ENCODE measurements at places on chromosomes 12 and 14. TPM values are rescaled to one million over a fixed set of nuclear protein-coding genes. Genes with fewer than 3 reads are reported as not detected.

DNA sequence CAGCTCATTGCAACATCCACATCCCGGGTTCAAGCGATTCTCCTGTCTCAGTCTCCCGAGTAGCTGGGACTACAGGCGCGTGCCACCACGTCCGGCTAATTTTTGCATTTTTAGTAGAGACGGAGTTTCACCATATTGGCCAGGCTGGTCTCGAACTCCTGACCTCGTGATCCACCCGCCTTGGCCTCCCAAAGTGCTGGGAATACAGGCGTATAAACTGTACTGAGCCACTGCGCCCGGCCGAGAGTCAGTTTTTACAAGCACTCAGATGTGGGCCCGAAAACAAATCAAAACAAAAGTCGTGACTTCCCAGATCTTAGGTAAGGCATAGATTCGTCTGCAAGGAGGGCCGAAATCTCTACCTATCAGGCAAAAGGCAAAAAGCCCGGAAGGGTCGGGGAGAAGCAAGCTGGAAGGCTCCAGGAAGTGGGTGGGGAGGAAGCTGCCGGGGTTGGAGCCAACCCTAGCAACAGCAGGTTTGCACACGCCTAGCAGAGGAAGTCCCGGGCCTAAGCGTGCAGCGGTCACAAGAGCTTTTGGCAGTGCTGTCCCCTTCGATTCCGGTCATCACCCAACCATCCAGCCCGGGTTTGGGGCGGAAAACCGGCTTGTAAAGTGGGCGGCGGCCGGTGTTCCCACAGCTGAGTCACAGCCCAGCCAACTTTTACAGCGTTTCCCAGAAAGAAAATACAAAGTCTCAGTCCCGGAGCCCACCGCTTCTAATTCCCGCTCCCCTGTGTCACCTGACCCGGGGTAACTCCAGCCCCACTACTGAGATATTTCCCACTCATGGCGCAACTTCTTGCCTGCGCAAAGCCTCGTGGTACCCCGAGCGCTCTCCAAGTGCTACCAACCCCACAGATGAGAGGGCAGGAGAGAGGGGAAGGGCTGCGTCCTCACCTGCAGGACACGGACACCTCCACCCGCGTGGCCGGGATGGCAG is 583 bp downstream of the CPNE8 start:
- DNase-seq, result no peak

- DNase-seq, result peak; percentile 64
These were observed 820 bp downstream of the BICDL1 start for GRCh38 chr12:119989731-119990381.

GRCh38 chr12:104358353-104359003 is 54.9 kb downstream of the EID3 start:
- peak; percentile 61 for DNase-seq

The NRXN3 gene
- 4.8 TPM for total RNA-seq

DNA sequence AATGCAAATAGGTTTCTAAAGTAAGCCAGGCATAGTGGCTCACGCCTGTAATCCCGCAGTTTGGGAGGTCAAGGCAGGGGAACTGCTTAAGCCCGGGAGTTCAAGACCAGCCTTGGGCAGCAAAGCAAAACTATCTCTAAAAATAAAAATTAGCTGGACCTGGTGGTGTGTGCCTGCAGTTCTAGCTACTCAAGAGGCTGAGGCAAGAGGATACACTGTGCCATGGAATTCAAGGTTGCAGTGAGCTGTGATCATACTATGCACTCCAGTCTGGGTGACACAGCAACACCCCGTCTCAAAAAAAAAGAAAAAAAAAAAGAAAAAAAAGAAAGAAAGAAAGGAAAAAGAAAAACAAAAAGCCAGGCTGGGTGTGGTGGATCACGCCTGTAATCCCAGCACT is 46.3 kb downstream of the HECTD1 start:
- no peak for DNase-seq

DNA sequence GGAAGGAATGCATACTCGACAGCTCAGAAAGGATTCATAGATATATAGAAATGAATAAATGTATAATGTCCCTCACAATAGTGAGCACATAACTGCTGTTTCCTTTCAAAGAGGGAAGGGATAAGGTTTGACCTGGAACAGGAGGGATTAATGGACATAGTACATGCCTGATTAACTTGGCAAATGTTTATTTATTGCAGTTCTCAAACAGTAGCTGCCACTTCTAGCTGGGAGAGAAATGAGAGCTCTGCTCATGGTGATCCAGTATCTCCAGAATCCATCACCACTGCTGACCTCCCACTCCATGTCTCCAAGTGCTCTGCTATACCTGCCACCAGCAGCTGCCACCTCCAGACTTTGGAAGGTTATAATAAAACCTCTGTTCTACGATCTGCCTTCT is 108.1 kb downstream of the LRIG3 start:
- DNase-seq, result no peak

GRCh38 chr14:98946940-98947339 is 325.1 kb downstream of the BCL11B start:
- DNase-seq, result no peak

- peak; percentile 94 for DNase-seq
These were observed 20.1 kb downstream of the SUSD6 start for GRCh38 chr14:69631509-69631908.

The LALBA gene
- not detected for total RNA-seq

The KIF5A gene
- total RNA-seq, result 0.18 TPM

DNA sequence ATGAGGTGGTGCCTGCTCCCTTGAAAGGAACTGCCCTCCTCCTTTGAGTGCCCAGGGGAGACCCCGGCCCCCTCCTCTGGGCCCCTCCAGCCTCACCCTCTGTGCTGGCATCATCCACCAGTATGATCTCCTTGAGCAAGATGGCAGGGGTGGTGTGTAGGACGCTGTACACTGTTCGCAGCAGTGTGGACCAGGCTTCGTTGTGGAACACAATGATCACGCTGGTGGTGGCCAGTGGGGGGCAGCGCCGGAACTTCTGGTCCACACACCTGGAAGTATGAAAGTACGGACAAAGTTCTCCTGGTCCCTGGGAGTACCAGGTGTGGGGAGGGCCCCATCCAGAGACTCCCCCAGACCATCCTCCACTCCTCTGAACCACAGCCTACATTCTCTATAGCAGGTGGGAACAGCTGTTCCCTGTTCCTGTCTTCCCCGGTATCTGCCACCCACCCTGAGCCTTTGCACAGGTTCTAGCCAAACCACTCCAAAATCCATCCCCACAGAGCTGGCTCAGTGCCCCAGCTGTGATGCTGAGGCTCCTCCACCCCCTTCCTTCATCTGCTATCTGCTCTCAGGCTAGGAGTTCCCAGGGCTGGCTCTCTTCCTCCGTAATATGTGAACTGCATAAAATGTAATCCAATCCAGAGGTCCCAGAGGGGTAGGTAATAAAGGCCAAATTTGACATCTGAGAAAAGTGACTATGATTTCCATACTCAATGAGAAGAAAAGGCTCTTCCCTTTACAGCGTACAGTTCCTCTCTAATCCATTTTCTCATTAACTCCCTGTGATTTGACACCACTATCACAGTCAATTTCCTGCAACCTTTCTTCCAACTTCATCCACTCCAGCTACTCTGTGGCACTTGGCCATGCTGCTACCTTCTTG is 13.9 kb downstream of the GALNT6 start:
- DNase-seq, result no peak

- no peak for DNase-seq
These were observed 597 bp downstream of the SOAT2 start for GRCh38 chr12:53103860-53104305.

DNA sequence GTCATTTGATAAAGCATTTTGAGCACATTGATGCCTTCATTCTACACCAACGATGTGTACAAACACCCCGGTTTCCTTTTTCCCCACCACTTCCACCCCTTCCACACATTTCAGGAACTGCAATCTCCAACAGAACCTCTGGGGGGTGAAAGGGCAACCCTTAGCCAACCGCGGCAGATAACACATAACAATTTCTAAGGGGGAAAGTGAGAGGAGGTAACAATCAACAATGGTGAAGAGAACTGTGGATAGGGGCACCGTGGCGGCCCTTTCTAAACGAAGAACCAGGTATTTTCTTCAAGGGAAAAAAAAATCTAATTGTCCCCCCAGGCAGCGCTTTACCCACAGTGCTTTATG is 1.1 kb downstream of the KITLG start:
- no peak for DNase-seq

- DNase-seq, result no peak
These were observed 7.7 kb upstream of the PPP1R13B start for GRCh38 chr14:103854822-103855733.

The NRIP2 gene
- 0.18 TPM for total RNA-seq

DNA sequence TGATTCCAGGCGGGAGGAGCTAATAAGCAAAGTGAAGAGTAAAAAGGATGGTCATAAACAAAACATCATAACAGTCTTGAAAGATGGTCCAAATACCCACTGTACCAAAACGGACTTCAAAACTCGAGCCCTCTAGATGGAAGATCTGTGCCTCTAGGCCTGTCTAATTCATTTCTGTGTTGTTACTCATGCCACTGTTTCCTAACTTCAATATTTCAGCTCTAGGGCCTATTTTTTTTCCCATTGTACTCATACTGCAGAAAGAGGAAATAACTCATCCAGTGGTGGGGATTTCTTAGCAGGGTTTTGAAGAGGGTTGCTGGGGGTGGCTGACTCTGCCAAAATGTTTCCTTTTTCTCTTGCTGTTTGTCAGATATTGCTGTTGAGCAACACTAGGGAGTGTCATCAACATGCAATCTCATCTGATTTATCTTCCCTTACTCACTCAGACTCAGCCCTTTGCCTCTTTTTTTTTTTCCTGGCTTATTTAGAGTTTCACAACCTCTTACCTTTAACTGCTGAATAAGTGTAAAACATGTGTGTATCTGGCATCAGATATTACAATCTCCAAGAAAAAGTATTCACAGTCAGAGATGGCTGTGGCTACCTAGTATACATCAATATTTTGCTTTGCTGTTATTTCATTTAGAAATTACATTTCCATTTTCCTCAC is 189.6 kb downstream of the DUSP6 start:
- peak; percentile 99 for DNase-seq

- peak; percentile 50 for DNase-seq
These were observed 9.6 kb upstream of the TAMALIN start for GRCh38 chr12:51997136-51997535.

GRCh38 chr12:88298761-88299242 is 156.7 kb downstream of the TMTC3 start:
- peak; percentile 73 for DNase-seq

The SDR39U1 gene
- 5.0 TPM for total RNA-seq

DNA sequence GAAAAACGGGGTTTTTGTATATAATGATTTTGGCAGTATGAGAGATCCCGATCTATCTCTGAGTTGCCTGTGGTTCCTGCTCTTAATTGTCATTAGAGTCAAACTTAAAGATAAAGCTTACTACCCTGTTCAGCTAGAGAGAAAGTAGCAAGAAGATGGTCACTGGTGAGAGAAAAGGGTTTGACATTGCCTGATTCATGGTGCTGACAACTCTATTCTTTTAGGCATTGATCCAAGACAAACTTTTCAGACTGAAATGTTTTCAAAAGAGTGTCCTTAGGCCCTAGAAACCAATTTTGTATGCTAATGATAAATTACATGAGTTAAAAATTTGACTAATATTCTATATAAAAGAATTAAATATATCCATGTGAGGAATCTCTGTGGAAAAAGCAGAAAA is 35.1 kb downstream of the PELI2 start:
- DNase-seq, result peak; percentile 32

GRCh38 chr12:19138956-19139355 is 9.4 kb downstream of the PLEKHA5 start:
- no peak for DNase-seq

- DNase-seq, result no peak
These were observed 5.5 kb downstream of the ITGA5 start for GRCh38 chr12:54413284-54414190.

The MMP17 gene
- 1.4 TPM for total RNA-seq

The PLEK2 gene
- total RNA-seq, result 2.5 TPM

GRCh38 chr14:70642303-70643235 is 853 bp downstream of the TTC9 start:
- DNase-seq, result no peak

DNA sequence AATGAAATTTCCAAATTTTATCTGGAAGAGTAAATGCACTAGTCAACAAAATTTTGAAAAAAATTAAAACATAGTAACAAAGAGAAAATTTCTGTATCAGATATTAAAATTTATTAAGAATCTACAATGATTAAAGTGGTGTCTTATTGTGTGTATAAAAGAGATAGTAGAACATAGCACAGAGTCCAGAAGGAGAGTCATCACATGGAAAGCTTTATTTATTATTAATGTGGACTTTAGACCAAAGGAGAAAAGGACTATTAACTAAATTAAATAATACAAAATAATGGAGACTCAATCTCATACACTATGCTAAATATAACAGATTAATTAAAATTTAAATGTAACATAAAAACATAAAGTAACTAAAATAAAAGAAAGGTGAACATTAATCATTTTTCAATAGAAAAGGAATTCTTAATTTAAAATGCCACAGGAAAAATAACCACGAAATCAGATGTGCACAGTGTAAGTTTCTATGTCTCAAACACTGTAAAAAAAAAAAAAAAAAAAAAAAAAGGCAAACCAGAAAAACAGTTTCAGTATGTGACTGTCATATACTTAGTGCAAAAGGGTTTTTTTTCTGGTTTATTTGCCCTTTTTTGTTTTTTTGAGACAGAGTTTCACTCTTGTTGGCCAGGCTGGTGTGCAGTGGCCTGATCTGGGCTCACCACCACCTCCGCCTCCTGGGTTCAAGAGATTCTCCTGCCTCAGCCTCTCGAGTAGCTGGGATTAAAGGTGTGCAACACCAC is 95.4 kb downstream of the MYF5 start:
- DNase-seq, result no peak

DNA sequence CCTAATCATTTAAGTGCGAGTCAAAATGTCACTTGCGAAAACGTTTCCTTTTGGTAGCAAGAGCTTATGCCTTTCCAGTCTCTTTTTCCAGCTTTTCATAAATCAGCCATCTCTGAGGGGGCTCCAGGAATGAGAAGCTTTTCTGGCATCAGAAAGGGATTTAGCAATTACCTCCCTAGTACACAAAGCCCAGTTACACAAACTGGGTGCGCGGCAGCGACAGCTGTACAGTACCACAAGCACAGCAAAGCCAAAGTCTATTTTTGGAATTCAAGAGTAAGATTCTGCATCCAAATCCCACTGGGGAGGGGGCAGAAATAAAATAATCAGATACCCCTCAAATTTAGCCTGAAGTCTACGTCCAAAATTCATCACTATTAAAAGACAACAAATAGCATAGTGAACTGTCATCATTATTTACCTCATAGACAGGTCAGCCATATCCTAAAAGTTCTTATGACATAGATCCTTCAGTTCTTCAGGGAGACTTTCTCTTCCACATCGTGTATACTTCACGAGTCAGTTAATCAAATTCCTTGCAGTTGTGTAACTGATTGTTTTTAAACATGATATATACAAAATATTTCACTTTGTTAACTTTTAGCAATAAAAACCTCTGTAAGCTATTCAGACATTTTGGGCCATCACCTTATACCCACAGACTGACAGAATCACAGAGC is 150.8 kb downstream of the TTC7B start:
- peak; percentile 27 for DNase-seq

The P2RX2 gene
- total RNA-seq, result not detected

The SERPINA12 gene
- not detected for total RNA-seq

The IRAK3 gene
- 0.72 TPM for total RNA-seq

GRCh38 chr12:69570000-69570516 is 15.2 kb upstream of the CCT2 start:
- no peak for DNase-seq

The CHGA gene
- not detected for total RNA-seq

GRCh38 chr14:93720981-93721483 is 67.3 kb downstream of the PRIMA1 start:
- DNase-seq, result no peak

The CYP27B1 gene
- 0.56 TPM for total RNA-seq

The IGF1 gene
- total RNA-seq, result 0.28 TPM

The IFNG-AS1 gene
- total RNA-seq, result not detected
